ENCODE measurements at places on chromosomes 13 and 19.
A peak's percentile ranks its signal among the peaks of the same experiment; 100 is the strongest.

- DNase-seq: no peak
Measured at GRCh38 chr19:10499550-10500246, 3.5 kb downstream of the KEAP1 start.

DNA sequence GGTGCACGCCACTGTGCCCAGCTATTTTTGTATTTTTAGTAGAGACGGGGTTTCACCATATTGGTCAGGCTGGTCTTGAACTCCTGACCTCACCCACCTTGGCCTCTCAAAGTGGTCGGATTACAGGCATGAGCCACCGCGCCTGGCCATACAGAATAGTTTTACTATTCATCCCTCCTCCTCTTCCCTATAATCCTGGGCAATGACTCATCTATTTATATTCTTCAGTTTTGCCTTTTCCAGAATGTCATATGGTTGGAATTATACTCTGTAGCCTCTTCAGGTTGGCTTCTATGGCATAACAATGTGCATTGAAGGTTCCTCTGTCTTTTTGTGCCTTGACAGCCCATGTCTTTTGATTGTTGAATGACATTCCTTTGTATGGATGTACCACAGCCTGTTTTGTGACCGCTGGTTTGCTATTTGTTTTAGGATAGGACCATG is 22.2 kb upstream of the LRP3 start:
- no peak for DNase-seq

DNA sequence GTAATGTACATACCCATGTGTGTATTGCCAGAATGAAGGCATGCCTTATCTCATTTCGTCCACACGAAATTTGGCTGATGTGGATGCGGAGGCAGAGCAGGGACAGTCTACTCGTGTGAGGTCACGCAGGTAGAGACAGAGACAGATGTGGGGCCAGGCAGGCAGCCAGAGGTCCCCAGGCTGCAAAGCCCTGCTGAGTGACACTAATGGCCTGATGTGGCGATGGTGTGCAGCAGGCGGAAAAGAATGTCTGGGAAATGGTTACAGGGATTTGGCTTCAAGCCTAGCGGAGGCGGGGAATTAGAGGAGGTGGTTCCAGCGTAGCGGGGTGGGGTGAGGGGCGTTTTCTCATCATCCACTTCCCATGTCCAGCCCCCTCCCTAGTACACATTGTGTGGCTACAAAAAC is 4.2 kb upstream of the IZUMO2 start:
- DNase-seq: no peak

- DNase-seq: no peak
Measured at GRCh38 chr13:67518785-67519184, 288.6 kb upstream of the PCDH9 start.

DNA sequence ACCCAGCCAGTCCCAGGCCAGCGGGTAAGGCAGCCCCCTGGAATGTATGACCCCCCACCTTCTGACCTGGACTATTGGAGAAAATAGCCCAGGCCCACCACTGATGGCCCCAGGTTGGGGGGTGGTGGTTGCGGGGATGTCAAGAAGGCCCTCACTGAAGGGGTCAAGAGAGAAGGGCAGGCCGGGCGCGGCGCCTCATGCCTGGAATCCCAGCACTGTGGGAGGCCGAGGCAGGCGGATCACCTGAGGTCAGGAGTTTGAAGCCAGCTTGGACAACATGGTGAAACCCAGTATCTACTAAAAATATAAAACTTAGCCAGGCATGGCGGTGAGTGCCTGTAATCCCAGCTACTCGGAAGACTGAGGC is 1.5 kb upstream of the ADAMTSL5 start:
- no peak for DNase-seq

GRCh38 chr13:22226086-22226485 is 555.2 kb downstream of the FGF9 start:
- no peak for DNase-seq

- peak; percentile 39 for DNase-seq
Measured at GRCh38 chr13:70183041-70183440, 74.8 kb upstream of the KLHL1 start.

GRCh38 chr19:20776083-20777076 is at the start of gene ZNF66:
ZNF66 (plus strand) TSS chr19:20776304; CDS start chr19:20776448, 144 bp downstream.
- peak; percentile 83 for DNase-seq

All from kidney epithelial cell (primary cell).